ENCODE measurements at places on chromosomes 6 and 20.

GRCh38 chr20:7087803-7088202, 320.3 kb downstream of the BMP2 start:
- DNase-seq, result no peak

- no peak for DNase-seq
These were observed 1.1 kb upstream of the TBC1D32 start for GRCh38 chr6:121335087-121336008.

- no peak for DNase-seq
These were observed 308.9 kb upstream of the THEMIS start for GRCh38 chr6:128209771-128210170.

- DNase-seq, result no peak
These were observed 275.1 kb downstream of the CDC5L start for GRCh38 chr6:44662461-44663121.

DNA sequence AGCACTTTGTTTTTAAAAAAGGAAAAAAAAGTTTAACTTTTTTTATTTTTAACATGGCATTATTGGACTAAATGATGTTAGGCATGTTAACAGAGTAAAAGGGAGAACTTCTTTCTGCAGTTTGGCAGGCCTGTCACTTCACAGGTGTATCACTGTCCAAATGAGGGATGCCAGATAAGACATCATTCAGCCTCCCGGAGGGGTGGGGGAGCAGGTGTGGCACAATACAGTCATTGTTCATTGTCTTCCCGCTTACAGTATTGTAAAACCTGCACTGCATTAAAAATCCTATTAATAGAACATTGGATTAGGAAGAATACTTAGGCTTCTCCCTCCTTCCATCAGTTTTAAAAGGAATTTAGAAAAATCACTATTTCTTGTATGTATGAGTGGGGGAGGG, 80.7 kb downstream of the CARMIL1 start:
- DNase-seq, result no peak
